HuH-7.5 (cell line): ENCODE measurements at places on chromosomes 4 and X.
A peak's percentile ranks its signal among the peaks of the same experiment; 100 is the strongest.

DNA sequence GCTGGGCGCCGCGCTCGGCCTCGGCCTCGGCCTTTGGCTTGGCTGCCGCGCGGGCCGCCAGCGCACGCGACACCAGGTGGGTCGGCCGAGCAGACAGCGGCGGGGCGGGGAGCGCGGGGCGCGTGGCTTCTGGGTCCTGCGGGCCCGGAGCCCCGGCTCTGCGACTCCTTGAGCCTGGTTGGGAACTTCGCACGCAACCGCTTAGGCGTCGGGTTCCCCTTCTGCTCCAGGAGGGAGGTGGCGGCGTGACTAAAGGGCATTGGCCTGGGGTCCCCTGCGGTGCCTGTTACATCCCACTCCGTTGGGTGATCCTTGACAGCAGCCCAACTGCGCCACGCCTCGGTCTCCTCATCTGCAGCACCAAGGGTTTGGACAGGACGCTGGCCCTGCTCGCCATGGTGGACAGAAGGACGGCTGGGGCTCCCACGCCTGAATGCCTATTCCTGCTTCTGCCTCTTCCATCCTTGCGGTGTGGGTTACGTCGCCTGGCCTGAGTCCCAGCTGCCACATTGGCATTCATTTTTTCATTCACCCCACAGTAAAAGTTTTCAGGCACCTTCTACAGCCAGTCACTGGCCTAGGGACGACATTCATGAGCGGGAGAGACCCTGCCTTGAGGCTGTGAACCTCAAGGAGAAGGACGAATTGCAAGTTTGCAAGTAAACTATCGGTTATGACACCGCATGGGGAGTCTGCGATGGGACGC is 631 bp downstream of the EVC start:
- DNase-seq = peak; percentile 28

GRCh38 chr4:18007625-18008024 is 13.9 kb downstream of the LCORL start:
- DNase-seq = no peak

DNA sequence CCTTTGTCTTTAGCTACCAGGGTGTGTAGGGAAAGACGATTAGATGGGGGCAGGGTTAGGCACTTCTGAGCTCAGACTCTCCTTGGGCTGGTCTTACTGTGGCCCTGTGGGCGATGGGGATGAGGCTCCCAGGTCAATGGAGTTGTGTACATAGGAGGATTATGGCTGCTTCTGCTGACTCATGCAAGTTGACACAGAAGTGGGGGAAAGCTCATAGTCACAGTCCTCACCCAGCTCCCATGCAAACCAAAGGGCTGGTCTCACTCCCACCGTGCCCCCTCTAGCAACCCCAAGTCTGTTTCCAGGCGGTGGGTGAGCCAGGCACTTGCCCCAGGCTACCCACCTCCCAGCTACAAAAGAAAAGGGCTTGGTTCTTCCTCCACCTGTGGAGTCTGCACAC is 24.4 kb upstream of the VSIG4 start:
- DNase-seq = no peak

DNA sequence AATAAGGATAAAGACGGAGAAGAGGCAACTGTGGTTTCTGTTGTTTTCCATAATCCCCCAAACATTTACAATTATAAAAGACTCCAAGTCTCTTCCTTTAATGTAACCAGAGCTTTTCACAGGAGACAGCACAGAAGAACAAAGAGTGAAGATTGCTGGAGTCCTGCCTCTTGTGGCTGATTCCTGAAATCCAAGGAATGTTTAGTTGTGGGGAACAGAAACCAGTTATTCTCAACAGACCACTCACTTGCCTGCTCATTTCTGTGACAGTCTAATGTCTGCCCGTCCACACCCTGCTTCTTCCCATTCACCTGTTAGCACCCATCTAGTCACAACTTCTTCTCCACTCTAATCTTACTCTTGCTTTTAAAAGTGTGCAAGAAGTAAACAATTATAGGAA is 12.1 kb downstream of the TEX13B start:
- DNase-seq = no peak

- DNase-seq = no peak
Observed at GRCh38 chrX:100625985-100626491, 10.6 kb downstream of the TSPAN6 start.

- DNase-seq = no peak
Observed at GRCh38 chrX:87941841-87942240, 424.2 kb downstream of the KLHL4 start.

DNA sequence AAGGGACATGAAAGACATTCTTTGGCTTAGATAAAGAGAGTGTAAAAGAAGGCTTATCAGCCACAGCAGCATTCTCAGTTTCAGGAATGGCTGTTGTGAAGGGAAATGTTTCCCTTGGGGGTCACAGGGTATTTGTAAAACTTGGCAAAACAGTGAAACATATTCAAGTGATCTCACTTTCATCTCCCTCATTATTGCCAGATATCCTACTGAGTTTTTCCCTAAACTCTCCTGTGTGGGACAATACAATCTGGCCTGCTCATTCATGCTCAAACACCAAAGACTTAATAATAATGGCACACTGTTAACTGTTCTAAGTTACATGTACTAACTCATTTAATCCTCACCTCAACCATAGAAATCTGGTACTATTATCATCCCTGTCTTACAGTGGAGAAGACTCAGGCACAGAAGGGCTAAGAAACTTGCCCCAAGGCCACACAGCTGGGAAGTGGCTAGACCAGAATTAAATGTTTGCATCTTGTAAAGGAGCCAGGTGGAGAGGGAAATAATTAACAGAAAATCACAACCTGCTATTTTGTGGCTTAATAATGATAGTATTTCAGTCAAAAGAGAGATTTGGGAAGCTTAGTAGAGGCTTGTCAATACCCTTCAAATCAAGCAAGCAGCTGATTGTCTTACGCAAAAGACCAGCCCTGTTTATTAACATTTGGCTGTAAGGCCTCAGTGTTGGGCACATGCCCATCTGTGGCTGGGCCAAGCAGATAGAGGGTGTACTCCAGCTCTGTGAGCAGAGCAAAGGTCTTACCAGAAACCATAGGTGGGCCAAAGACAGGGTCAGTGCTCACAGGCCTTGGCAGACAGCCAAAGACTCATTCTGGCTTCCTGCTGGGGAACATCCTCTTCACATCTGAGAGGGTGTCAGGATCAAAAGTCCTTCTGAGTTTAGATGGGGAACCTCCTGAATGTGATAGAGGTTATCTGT is 17.3 kb downstream of the SMPX start:
- no peak for DNase-seq

- DNase-seq = peak; percentile 49
Observed at GRCh38 chr4:2059046-2059725, at the start of gene NAT8L. NAT8L (plus strand) TSS chr4:2059327; CDS start chr4:2059512, 185 bp downstream.

GRCh38 chr4:79495447-79495846 is 87.4 kb upstream of the GK2 start:
- DNase-seq = no peak

DNA sequence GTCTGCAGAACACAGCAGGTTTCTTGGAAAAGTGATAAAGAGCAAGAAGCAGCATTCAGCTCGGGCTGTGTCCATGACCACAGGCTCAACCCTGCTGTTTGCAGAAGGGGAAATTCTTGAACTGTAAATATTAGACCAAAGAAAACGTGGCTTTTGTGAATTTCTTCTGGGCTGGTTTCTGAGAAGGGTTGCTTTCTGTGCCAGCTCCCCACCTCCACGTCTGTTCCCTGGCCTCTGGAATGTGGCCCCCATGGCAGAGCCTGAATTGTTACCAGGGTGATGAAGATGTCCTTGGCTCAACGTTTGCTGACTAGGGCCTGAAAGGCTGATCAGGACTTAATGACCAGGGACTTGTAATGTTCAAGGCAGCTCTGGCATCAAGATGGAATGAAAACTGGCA is 116.0 kb downstream of the CPEB2 start:
- DNase-seq = no peak
